ENCODE measurements at places on chromosomes 16 and 17.

DNA sequence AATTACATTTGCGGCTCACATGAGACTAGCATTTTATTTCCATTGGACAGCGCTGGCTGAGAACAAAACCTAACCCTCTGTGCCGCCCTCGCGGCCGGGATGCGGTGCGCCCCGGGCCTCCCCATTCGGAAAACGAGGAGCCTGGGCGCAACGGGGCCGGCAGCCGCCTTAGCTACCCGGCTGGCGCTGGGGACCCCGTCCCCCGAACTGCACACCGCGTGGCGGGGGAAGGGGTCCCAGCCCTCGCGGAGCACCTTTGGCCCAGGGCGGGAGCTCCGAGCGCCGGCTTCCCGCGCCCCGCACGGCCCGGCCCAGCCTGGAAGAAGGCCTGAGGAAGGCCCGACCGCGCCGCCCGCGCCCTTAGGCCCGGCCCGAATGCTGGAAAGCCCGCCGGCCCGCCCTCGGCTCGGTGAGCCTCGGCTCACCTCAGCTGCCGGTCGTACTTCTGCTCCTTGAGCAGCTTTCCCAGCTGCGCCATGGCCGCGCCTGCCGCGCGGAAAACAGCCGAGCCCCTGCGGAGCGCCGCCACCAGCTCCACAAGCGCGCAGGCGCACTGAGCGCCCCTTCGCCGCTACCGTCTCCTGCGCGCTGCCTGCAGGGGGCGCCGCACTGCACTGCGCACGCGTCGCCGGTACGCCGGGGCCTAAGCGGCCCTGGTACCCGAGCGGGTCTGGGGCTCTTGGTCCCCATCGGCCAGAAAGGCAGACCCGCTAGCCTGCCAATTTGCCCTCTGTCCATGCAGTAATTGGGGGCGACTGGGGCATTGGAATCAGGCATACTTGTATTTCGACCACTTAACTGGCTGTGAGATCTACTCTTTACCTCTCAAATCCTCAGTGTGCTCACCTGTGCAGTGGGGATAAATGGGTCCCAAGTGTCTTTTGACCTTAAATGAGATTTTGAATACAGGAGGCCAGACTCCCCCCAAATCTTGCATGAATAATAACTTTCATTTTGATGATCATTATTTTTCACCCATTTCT, at the start of gene NAE1:
Gene NAE1, minus strand, starts transcription at position 555 of the 983 bp plus-strand sequence. Its CDS starts 77 bp downstream, at position 478.
- peak; percentile 87 for DNase-seq

GRCh38 chr17:22374741-22375140, 682.4 kb downstream of the KCNJ18 start:
- no peak for DNase-seq

- no peak for DNase-seq
Observed at GRCh38 chr17:39562395-39562794, 45.3 kb downstream of the NEUROD2 start.

DNA sequence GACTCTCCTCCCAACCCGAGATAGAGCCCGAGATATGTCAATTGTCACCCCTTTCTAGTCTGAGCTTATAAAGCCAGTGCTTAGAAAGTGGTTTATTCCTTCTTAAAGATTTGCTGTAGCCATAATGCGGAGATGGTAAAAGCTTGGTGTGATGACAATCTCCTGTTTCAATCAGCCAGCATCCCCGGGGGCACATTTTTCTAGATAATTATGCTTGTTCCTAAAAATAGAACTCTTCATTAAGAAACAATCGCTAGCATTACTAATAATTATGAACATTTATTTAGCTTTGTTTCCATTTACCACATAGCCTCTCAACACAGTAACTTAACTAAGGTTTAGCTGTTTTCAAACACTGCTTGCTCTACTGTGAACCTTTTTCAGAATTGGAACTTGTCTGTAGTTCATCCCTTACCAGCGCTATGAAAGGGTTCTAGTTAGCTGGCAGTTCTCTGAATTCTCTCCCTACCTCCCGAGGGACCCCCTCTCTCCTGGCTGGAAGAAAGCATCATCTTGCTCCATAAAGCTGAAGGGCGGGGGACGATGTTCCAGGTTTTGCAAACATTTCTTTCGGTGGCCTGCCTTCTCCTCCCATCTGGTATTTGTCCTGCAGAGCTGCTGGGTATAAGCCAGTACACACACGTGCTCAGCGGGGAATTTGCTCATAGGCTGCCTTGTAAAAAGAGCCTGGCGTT, 922 bp upstream of the MRPL58 start:
- DNase-seq: no peak

Measured in stimulated activated CD4-positive, alpha-beta T cell treated with anti-CD3 and anti-CD28 coated beads, Interleukin-4, amount 100 ng/mL, for 48 hours (primary cell).